ENCODE measurements at places on chromosomes 4 and X. TPM values are rescaled to one million over a fixed set of nuclear protein-coding genes. Genes with fewer than 3 reads are reported as not detected.

GRCh38 chrX:45351478-45351877, 150.8 kb upstream of the DIPK2B start:
- no peak for DNase-seq

DNA sequence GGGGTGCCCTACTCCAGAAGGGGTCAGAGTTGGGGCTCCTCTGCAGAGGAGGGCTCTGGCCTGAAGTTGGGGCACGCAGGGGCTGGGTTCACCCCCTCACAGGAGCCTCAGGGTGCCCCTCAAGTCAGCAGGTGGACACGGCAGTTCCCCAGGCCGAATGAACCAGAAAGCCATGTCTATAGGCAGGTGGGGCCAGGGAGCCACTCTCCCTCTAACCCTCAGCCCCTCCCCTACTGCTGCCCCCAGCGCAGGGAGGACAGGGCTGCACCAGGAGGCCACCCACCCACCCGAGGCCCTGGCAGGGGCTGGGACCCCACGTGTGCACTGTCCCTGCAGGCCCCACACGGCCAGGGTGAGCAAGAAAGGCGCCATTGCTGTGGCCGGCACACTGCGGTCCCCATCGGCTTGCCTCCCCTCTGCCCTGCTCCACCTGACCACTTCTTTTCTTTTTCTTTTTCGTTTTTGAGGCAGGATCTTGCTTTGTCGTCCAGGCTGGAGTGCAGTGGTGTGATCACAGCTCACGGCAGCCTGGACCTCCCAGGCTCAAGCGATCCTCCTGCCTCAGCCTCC, 83.8 kb downstream of the FAM53A start:
- DNase-seq, result no peak

- DNase-seq, result no peak
Measured at GRCh38 chr4:189516902-189517301, 423.8 kb upstream of the FRG1 start.

The ARHGAP36 gene
- total RNA-seq, result not detected

The CSAG2 gene
- total RNA-seq, result not detected

DNA sequence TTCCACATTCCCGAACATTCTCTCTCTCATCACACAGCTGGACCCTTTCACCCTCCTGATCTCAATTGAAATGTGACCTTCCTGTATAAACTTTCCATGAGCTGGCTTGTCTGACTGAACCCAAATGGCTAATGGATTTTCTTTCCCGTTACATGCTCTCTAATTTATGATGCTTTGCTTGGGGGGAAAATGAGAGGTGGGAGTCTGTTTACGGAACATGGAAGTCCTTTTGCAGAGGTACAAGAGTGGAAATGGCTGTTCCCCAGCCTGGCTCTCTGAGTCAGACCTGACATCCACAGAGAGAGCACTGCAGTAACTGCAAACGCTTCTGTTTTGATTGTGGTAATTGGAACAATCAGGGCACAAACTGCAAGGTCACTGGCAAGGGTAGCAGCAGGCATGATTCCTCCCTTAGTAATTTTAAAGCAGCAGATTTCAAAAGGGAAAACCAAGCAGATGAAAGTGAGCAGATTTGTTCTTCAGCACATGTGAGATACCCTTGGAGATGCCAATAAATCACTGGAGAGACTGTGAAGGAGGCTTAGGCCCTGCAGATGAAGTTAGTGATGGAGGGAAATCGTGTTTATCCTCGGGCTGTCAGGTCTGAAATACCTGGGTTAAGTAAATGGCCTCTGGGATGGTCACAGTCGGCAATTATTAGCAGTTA, 83.9 kb downstream of the SNCA start:
- DNase-seq, result no peak

DNA sequence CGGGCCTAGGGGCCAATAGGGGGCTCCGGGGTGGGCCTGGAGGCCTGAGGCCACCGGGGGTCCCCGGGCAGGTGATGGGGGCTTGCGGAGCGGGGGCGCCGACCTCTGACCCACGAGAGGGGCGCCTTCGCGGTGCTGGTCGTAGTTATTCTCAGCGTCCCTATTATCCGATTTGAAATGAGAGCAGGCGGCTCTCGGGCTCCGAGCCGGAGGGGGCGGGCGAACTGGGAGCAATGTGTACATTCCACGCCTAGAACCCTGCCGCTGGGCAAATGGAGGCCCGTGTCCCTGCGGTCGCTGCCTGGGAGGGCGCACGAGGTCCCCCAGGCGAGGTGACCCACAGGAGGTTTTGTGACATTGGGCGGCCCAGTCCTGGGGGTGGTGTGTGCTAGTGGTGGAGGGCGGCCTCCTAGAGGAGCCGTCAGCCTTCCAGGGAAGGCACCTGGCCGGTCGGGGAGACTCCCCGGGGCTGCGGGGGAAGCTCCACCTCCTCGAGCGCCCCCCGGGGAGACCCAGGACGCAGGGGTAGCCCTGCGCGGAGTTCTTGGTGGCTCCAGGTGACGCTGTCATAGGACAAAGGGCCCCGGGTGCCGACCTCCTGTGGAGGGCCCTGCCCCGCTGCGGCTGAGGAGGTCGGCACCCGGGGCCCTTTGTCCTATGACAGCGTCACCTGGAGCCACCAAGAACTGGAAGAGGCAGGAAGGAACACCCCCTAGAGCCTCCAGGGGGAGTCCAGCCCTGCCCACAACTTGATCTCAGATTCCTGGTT, 102.6 kb upstream of the PRKX start:
- DNase-seq, result peak; percentile 13

- DNase-seq, result no peak
Measured at GRCh38 chrX:10756441-10756840, 136.1 kb upstream of the MID1 start.

The GAGE12F gene
- total RNA-seq, result not detected

DNA sequence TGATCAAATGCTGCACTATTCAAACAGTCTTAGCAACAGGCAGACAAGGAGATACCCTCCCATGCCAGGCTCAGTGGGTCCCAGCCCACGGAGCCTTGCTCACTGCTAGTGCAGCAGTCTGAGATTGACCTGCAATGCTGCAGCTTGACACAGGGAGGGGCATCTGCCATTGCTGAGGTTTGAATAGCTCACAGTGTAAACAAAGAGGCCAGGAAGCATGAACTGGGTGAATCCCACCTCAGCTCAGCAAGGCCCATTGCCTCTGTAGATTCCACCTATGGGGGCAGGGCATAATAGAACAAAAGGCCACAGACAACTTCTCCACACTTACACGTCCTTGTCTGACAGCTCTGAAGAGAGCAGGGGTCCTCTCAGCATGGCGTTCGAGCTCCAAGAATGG, 26.6 kb upstream of the ZXDB start:
- no peak for DNase-seq

GRCh38 chrX:10677490-10677889, 57.1 kb upstream of the MID1 start:
- no peak for DNase-seq

- DNase-seq, result no peak
Measured at GRCh38 chr4:72352711-72353110, 216.3 kb downstream of the ADAMTS3 start.

GRCh38 chrX:18288716-18289115, 65.8 kb downstream of the SCML2 start:
- DNase-seq, result no peak

- no peak for DNase-seq
Measured at GRCh38 chrX:103253608-103254007, 1.3 kb downstream of the TCEAL8 start.

- no peak for DNase-seq
Measured at GRCh38 chr4:138709859-138710258, 305.7 kb upstream of the NOCT start.

- DNase-seq, result no peak
Measured at GRCh38 chr4:183936047-183936446, 30.9 kb downstream of the STOX2 start.

The SPACA5 gene
- total RNA-seq, result not detected

DNA sequence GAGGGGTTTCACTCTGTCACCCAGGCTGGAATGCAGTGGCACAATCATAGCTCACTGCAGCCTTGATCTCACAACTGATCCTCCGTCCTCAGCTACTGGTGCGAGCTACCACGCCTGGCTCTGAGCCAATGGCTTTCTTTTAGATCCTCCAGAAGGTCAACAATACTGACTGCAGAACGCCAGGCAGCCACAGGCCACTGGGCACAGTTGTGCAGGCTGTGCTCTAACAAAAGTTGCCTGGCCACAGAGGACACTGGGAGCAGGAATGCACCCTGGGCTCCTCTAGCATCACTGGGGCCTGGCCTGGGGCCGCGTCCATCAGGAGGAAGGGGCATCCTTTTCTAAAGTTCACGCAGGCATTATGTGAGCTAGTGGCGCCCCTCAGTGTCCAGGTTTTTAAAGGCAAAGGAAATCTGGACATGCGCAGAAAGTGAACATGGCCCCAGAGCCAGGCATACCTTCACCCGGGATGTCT, 14.9 kb upstream of the PORCN start:
- DNase-seq, result no peak

DNA sequence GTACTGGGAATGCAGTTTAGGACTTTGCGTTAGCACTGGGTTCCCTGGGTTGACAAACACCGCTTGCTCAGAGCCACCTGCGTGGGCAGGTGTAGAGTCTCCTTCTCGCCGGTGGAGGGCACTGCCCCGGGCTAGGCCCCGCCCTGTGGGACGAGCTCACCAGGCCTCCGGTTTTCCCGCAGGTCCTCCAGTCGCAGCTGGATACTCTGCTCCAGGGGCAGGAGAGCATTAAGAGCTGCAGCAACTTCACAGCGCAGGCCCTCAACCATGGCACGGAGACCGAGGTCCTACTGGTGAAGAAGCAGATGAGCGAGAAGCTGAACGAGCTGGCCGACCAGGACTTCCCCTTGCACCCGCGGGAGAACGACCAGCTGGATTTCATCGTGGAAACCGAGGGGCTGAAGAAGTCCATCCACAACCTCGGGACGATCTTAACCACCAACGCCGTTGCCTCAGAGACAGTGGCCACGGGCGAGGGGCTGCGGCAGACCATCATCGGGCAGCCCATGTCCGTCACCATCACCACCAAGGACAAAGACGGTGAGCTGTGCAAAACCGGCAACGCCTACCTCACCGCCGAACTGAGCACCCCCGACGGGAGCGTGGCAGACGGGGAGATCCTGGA, 49.2 kb upstream of the MND1 start:
- DNase-seq, result no peak

- no peak for DNase-seq
Measured at GRCh38 chrX:76184276-76184675, 11.4 kb downstream of the PBDC1 start.

The RRH gene
- total RNA-seq, result 0.16 TPM

The MCUB gene
- total RNA-seq, result 71.6 TPM

The PPBP gene
- total RNA-seq, result not detected

DNA sequence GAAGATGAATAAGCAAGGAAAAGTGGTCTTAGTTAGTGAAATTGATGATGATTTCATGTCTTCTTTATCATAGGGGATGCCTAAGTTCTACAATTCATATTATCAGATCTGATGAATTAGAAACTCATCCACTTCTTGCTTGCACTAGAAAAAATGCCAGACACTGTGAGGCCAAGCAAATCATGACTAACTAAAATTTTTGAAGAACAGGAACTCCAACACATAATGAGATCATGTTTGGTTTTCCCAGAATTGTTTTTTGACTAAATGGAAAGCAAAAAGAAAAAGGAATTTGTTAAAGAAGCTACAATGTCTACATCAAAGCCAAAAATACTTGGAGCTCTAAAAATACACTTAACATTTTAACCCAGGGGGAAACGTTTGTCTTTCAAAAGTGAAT, 120.4 kb downstream of the ARSF start:
- no peak for DNase-seq

DNA sequence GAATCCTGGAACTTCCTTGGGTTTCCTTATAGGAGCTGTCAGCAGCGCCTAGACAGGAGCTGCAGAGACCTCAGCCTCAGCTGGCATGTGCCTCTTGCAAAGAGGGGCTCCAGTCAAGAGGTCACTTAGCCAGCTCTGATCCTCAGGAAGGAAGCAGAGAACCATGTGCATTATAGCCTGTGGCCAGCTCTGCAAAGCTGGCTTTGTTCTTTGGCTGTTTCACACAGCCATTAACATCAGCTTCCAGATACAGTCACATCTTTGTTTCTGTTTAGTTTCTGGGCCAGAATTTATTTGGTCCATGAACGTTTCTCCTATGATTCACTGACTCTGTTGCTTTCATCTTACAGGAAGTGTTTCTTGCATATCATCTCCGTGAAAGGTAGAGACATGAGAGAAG, 92.4 kb downstream of the CC2D2A start:
- no peak for DNase-seq

DNA sequence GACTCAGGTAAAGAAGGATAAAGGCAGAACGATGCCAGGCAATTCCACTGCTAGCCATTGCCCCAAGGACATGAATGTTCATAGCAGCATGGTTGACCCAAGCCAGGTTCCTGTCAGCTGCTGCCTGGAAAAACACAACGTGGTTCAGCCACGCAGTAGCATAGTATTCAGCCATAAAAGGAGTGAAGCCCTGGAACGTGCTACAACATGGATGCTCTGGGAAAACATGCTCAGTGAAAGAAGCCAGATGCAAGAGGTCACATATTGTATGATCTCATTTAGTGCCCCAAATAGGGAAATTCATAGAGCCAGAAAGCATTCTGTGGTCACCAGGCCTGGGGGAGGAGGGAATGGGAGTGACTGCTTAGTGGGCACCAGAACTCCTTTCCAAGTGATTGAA, 129.8 kb downstream of the GPR143 start:
- no peak for DNase-seq

The UNC5C gene
- not detected for total RNA-seq

GRCh38 chr4:56469489-56470210, 2.2 kb downstream of the SRP72 start:
- DNase-seq, result no peak

The TCP11X1 gene
- not detected for total RNA-seq

DNA sequence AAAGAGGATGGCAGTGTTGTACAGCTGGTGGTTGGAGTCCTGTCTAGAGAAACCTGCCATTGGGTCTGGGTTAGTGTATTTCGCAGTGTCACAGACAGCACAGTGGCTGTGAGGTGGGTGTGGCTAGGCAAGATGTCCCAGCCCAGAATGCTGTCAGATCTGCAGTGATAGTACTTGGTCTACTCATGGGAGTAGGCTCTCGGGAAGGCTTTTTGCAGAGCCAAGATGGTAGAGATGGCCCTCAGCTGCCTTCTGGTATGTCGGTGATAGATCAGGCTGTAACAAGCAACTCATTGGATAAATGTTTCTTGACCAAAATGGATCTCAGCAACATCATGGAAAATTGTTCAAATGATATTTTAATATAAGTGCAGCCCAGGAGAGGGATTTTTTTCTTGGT, 84.3 kb upstream of the WDR1 start:
- no peak for DNase-seq

The RGN gene
- not detected for total RNA-seq
